AG09309 (cell line): ENCODE measurements at places on chromosomes 4 and X.

DNA sequence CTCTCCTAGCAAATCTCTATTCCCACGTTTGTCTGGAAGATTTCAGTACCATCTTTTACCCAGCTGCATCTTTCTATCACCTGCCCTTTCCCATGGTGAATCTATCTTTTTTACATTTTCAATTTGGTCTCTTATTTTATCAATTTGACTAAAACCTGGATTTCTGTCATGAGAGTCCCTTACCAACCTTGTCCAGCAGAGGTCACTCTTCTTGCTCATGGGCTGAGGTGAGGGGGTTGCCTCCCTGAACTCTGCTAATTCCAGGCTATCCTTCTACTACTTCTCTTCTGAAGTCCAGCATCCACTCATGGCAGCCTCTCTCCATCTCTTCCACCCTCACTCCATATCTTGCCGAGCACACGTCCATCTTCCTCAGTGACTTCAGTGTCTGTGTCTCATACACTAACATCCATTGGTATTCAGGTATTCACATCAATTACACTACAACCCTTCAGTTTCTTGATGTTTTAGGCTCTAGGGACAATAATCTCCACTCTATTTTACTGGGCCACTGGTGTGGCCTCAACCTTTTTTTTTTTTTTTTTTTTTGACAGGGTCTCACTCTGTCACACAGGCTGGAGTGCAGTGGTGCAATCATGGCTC, 17.8 kb upstream of the ZNF827 start:
- DNase-seq, result no peak

DNA sequence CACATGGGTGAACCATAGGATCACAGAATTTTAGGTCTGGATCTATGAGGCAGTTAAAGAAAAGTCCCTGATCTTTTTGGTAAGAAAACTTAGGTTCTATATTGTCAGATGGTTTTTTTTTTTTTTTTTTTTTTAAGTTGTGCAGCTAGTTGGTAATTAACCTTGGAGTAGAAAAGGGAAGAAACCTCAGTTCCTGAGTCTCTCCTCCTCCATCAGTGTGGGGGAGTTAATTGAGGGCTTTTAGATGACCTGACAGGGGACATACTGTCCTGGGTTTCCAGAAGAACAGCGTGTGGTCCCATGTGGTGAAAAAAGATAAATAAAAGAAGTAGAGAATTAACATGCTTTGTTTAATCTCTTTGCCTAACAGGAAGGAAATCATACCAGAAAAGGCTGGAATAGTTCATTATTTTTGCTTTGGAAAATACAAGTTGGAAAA, 123.7 kb downstream of the ARHGAP10 start:
- DNase-seq, result no peak

DNA sequence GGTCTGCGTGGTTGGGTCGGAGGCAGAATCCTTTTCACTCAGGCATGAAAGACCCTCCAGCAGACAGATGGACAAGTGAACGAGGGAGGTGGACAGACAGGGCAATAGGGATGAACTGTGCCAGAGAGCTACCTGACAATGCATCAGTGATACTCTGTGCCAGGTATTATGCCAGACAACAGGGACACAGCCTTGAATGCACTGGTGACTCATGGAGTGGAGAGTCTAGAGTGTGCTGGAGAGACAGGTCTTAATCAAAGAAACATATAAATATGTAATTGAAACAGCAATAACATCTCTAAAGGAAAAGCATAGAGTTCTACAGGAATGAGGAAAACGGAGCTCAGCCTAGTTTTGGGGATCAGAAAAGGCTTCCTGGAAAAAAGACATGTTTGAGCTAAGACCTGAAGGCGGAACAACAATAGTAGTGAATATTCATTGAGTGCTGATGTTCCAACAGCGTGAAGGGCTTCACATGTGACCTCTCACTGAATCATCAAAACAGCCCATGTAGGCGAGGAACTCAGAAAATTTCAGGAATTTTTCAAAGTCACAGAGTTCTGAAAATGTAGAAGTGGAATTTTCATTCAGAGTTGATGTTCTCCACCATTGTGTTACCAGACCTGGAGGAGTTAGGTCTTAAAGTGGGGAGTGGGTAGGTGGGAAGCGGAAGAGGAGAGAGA, 20.0 kb upstream of the FGFBP2 start:
- no peak for DNase-seq

GRCh38 chrX:140764401-140764919, 54.9 kb downstream of the LINC00632 start:
- no peak for DNase-seq

DNA sequence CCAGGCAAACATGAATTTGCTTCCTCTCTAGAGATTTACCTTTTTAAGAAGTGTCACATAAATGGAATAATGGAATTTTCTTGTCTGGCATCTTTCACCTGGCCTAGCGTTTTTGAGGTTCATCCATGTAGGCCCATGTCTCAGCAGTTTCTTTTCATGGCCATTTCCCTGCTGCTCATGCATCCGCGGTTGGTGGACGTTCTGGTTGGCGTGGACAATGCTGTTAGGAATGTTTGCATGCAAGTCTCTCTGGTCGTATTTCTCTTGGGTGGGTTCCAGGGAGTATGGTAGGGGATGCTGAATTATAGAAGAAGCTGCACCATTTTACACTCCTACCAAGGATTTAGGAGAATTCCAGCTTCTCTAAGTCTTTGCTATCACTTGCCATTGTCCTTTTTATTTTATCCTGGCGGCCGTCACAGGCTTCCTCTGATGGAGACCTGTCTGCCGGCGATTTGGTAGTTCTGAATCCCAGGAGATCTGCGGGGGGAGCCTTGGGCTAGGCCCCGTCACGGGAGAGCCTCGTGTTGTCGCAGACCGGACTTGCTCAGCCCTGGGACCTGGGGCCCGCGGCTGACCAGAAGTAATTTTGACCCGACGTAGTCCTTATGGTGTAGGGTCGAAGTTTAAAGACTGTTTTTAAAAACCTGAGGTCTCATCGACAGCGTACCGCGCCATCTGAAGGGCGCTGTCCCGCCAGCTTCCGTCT, 56.9 kb upstream of the TADA2B start:
- no peak for DNase-seq

GRCh38 chrX:109040057-109040456, 303.7 kb upstream of the IRS4 start:
- DNase-seq, result no peak
